ENCODE measurements at places on chromosomes 12 and 14.
A peak's percentile ranks its signal among the peaks of the same experiment; 100 is the strongest.

DNA sequence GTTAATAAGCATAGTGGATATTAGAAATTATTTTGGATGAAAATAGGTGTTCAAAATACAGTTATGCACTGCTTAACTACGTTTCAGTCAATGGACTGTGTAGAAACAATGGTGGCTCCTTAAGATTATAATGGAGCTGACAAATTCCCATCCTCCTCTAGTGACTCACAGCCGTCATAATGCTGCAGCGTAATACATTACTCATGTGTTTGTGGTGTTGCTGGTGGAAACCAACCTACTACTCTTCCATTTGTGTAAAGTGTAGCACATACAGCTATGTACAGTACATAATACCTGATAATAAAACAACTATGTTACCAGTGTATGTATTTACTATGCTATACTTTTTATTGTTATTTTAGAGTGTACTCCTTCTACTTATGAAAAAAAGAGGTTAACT lies 111.2 kb upstream of the TMCC3 start:
- DNase-seq = no peak

GRCh38 chr12:100927826-100928225 lies 133.2 kb downstream of the ANO4 start:
- no peak for DNase-seq

DNA sequence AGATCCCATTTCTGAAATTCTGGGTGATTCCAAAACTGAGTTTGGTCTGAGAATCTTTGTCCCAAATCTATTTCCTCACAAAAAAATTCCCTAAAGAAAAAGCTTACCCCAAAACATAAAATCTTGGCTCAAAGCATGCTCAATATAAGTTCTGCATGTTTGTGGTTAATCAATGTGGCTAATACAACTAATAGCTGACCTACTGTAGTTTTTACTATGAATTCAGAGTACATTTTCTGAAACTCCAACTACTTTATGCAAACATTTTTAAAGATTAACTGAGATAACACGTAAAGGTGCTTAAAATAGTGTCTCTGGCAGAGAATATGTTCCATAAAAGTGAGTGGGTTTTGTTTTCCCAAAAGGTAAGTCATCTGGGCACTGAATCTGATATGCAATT lies 133.1 kb downstream of the MED13L start:
- no peak for DNase-seq

DNA sequence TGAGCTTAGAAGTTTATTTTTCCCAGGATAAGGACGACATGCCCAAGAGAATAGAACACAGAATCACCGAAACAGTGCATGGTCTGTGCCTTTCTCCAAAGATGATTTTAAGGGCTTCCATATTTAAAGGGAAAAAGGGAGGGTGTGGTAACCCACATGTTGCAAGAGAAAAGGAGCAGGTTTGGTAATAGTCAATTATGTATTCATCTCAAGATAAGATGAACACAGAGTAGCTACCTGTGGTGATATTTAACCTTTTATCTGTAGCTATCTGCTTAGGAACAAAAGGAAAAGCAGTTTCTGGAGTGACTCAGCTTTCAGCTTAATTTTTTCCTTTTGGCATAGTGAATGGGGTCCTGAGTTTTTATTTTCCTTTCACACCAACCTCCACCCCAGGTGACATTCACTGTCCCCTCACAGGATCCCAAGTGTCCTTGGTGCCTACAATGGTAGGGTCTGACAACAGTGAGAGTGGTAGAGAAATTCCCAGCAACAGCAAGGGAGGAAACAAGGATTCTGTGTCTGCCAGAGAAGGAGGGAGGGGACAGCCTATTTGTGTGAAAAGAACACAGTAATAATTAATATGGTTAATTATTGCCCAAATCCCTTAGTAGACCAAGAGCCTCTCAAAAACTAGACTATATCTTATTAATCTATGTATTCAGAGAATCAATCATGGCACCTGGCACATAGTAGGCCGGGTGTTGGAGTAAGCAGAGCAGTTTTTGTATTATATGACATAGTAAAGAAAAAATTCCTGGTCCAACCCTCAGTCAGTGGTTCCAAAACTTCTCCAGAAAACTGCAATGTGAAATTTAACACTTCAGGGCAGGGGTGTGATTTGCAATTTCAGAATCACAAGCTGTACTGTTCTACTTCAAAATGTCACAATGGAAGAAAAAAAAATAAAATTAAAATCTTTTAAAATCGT lies 154.5 kb downstream of the PHLDA1 start:
- DNase-seq = no peak

- peak; percentile 83 for DNase-seq
These were observed 13.0 kb upstream of the UBC start for GRCh38 chr12:124927201-124928094.

DNA sequence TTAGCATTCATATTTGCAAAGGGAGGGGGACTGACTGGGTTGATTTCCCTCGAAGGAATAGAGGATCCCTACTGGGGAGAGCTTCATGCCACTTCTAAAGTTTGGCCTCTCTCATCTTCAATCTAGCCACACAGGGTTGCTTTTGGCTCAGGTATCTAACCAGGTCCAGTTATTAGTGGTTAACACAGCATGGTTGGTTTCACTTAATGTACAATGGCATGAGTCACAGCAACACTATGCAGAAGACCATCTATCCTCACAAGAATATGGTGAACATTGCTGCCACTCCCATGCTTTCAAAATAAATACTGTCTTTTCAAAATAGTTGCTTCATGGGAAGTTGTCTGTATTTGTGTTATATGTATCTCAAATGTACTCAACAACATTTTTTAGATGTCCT lies 6.6 kb upstream of the RAB3IP start:
- no peak for DNase-seq

DNA sequence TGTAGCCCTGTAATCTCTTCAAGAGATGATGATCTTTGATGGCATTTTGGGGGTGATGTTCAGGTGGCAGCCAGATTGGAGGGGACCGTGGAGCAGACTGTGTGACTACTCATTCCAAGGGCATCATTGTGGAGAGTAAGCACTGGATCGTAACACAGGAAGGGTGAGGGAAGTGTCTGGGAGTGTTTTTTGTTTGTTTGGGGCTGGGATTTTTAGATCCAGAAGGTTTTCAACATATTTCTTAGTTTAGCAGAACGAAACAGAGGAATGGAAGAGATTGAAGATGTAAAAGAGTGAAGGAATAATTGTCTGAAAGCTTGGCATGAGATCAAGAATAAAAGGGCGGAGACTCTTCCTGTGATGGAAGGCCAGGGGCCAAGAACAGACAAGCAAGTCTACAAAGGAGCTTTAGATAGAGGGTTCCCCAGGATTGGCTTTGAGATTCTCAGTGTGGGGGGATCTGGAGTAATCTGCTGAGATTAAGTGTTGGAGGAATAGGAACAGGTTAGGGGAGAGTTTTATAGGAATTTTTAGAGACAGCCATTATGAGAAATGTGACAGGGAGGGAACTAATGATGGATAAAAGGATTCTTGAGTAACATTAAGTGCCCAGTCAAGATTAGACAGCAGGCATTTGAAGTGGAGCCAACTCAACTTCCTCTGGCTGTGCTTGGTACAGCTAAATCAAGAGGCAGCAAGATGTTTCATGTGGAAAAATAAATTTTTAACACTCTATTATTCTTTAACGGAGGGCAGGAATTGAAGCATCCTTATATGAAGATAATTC lies 79.7 kb upstream of the REP15 start:
- no peak for DNase-seq

DNA sequence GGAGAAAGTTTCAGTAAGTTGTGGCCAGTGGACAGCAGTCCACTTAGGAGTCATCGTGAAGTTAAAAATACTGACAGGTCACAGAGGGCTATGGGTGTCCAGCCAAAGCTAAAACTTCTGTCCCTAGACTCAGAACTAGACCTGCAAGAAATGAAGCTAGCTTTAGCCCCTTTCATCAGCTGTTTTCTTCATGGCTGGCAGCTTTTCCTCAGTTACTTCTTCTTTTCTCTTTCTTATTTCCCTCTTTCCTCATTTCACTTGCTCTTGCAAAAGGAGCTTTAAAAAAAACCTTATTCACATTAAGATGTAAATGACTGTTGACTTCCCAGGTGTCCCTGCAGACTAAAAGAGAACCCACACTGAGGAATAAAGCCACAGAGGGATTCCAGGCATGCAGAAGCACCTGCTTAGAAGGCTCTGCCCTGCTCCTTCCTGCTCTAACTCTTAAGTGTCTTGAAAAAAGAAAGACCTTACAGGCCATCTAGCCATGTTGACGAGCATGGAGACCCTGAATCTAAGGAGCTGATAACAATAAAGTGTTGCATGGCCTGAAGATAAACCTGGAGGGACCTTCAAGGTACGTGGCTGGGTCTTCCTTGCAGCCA lies 69.7 kb upstream of the CCND2 start:
- no peak for DNase-seq

DNA sequence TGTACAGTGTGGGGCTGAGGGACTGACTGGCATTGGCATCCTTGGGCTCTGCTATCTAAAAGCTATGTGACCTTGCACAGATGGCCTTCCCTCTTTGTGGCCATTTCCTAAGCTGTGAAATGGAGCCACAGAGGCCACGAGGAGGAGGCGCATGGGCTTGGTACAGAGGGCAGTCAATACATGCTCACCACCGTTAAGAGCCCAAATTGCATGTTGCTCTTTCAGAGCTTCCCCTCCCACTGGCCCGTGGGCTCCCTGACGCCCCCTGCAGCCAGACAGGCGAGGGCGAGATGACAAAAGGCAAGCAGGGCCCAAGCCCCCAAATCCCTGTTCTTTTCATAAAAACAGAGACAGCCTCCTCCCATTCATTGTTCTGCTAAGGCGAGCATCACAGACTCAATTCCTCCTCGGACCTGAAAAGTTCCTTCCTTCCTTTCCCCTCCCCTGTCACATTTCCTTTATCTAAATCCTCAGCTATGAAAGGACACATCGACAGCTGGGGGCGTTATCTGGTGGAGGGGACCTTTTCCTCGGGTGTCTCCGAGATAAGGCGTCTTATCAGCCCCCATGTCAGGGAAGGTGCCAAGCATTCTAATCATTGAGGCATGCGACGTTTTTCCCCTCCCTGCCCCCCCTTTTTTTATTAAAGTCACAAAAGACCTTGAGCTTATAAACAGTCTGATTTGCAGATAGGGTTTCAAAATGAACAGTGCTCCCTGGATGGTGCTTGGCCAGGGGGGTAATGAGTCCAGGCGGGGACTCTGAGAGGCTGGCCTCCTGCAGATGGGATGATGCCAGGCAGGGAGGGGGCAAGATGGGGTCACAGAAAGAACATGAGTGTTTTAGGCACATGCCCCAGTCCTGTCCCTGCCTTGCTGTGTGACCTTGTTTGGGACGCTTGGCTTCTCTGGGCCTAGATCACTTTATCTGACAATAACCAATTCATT lies 26.4 kb downstream of the FAM222A start:
- DNase-seq = no peak

DNA sequence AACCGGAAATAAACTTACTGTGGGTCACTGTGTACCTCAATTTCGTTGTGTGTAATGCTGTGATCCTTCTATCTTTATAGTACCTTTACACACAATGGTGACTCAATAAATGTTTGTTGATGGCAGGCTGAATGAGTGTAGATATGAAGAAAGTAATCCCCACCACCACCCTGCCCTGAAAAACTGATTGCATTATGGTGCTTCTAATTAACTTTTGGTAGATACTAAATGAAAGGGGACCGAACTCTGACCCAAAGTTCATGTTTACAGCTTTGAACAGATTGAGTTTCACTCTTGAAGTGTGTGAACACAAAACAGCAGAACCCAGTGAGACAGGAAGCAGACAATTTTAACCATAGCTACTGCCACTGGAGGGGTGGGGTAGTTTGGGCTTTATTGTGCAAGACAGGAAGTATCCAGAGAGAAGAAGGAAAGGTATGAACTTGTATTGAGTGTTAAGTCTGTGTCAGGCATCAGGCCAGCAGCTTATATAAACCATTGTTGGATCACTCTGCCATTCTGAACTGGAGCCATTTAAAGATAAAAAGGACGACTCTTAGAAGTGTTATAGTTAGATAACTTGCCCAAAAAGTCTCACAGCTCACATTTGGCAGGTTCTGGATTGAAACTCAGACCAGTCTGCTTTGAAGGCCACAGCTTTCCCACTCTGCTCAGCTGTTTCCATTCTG lies 197.0 kb upstream of the AMIGO2 start:
- DNase-seq = peak; percentile 40

- no peak for DNase-seq
These were observed 466.5 kb downstream of the PRKD1 start for GRCh38 chr14:29461101-29461500.

GRCh38 chr12:130970165-130970907 lies 16.6 kb downstream of the ADGRD1 start:
- no peak for DNase-seq

- DNase-seq = no peak
These were observed 335.6 kb upstream of the SLC16A7 start for GRCh38 chr12:59260202-59260601.

DNA sequence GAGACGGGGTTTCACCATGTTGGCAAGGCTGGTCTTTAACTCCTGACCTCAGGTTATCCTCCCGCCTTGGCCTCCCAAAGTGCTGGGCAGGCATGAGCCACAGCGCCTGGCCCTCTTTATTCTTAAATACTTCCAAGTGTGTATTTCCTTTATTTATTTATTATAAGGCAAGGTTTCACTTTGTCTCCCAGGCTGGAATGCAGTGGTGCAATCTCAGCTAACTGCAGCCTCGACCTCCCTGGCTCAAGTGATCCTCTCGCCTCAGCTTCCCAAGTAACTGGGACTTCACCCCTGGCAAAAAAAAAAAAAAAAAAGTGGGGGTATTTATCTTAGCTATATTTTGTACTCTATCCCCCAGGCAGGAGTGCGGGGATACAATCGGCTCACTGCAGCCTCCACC lies 6.8 kb downstream of the FAM216A start:
- DNase-seq = no peak

DNA sequence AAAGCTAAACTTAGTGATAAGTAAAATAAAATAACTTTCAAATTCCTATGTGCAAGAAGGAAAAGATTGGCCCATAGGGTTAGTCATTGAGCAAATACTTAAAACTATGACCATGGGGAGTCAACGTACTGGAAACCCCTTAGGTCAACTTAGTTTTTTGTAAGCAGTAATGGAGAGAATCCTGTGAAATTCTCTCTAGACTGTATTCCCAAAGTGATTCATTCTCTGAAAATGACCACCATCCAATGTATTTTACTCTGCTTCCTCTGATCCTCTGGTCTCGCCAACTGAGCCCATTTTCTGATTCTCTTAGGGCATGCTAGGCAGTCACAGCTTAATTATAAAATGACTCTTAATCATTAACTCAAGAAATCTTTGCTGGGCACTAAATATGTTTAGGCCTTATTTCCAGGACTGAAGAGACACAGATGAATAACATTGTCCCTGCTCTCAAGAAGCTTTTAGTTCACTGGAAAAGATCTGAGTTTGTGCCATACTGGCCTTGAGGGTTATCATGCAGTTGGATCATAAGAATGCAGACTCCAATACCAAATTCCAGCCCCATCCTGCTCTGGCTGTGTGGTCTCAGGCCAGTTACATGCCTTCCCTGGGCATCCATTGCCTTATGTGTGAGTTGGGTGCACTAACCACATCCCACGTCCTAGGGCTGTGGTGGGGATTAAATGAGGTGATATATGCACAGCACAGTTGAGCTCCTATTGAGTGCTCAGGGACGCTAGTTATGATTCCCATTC lies 732.4 kb downstream of the AACS start:
- DNase-seq = no peak
